ENCODE measurements at places on chromosomes 4 and X.

GRCh38 chr4:98672583-98673287 lies 14.3 kb upstream of the TSPAN5 start:
- no peak for DNase-seq

DNA sequence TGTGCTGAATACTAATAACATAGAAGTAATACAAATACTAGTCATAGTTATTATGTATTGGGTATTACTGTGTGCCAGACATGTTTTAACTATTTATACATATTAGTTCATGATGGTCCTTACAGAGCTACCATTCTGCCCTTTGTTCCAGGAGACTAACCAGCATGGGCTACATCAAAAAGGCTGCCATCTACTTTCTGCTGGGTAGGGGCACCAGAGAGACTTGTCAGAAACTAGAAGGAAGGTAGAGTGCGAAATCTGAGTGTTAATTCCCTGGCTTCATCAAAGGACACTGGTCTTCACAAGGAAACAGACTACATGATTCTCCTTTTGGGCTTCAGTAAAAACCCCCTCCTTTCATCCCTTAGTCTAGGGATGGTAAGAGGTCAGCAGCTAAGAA lies 347.8 kb downstream of the GBA3 start:
- DNase-seq: no peak

DNA sequence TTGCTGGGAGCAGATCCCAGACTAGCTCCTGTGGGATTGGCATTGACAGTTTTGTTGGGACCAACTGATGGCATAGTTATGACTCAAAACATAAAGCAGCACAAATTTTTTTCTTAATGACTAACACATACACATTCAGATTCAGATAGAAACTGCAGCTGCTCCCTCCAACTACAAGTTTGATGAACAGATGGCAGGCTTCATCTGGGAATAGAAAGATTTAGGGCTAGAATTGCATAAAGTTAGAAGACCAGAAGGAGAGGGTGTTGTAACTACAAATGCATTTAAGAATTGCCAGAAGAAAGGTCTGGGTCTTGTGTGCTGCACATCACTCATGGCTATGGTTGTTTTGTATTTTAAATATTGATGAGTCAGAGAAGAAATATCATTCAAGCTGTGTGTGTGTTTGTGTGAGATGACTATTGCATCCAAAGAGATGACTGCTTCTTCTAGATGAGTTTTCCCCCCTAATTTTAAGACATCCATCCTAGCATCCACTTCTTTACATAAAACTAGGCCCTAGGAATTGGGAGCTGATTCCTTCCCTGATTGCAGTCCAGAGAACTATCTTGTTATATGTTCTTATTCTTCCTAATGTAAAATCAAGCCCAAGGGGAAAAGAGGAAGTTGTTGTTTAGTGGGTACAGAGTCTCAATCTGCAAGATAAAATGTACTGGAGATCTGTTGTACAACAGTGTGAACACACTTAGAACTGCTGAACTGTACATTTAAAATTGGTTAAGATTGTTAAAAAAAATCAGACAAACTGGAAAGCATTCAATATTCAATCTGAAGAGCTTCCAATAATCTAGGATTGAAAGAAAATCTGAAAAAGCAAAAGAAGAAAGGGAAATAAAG lies 175.1 kb downstream of the PARM1 start:
- DNase-seq: no peak

- no peak for DNase-seq
Measured at GRCh38 chr4:125016892-125017299, 297.9 kb upstream of the FAT4 start.

- DNase-seq: no peak
Measured at GRCh38 chr4:100450449-100450848, 67.4 kb downstream of the EMCN start.

- peak; percentile 88 for DNase-seq
Measured at GRCh38 chrX:13652850-13653693, at the start of gene TCEANC. Gene TCEANC, plus strand, starts transcription at chrX:13653141. Its CDS starts 9,368 bp downstream, at chrX:13662509.

- no peak for DNase-seq
Measured at GRCh38 chrX:39907964-39908661, 189.6 kb downstream of the BCOR start.

- DNase-seq: no peak
Measured at GRCh38 chrX:69298466-69299140, 133.3 kb upstream of the PJA1 start.

GRCh38 chr4:168677063-168677462 lies 180.2 kb downstream of the PALLD start:
- DNase-seq: no peak

- DNase-seq: no peak
Measured at GRCh38 chr4:62683799-62684566, 1483.9 kb downstream of the ADGRL3 start.

- DNase-seq: no peak
Measured at GRCh38 chr4:36328130-36328529, 46.7 kb downstream of the DTHD1 start.

GRCh38 chr4:145540235-145540634 lies 58.6 kb downstream of the SMAD1 start:
- no peak for DNase-seq

GRCh38 chr4:24805067-24805466 lies 9.7 kb downstream of the SOD3 start:
- no peak for DNase-seq
